ENCODE measurements at places on chromosomes 12 and 14. TPM values are rescaled to one million over a fixed set of nuclear protein-coding genes. Genes with fewer than 3 reads are reported as not detected.

The RDH12 gene
- total RNA-seq = 0.11 TPM

The ARG2 gene
- total RNA-seq = 1.8 TPM

The OR2AP1 gene
- not detected for total RNA-seq

The LALBA gene
- total RNA-seq = not detected

The GPR65 gene
- total RNA-seq = not detected

The CD27 gene
- not detected for total RNA-seq

The SVOP gene
- not detected for total RNA-seq

The RITA1 gene
- 33.1 TPM for total RNA-seq

The HCAR1 gene
- total RNA-seq = 0.08 TPM

The TAS2R7 gene
- not detected for total RNA-seq

The CELA1 gene
- total RNA-seq = not detected

The KCNC2 gene
- total RNA-seq = not detected

The SLC7A8 gene
- total RNA-seq = 3.2 TPM

The GLT8D2 gene
- total RNA-seq = 0.16 TPM

The TRPV4 gene
- total RNA-seq = 0.08 TPM

The SLCO1A2 gene
- 0.11 TPM for total RNA-seq

The NAV3 gene
- total RNA-seq = 5.9 TPM

The DCN gene
- not detected for total RNA-seq

The GSG1 gene
- total RNA-seq = 0.65 TPM

The MYRFL gene
- total RNA-seq = 0.07 TPM

The CLEC6A gene
- total RNA-seq = not detected

The NFYB gene
- total RNA-seq = 23.4 TPM

The PRH2 gene
- total RNA-seq = not detected

The DPPA3 gene
- not detected for total RNA-seq

The RTN1 gene
- total RNA-seq = 0.03 TPM

The CYP46A1 gene
- 0.11 TPM for total RNA-seq

The PELI2 gene
- 0.77 TPM for total RNA-seq

The OLR1 gene
- 0.67 TPM for total RNA-seq

The MDM1 gene
- total RNA-seq = 6.1 TPM

The AICDA gene
- 0.13 TPM for total RNA-seq

The SLC2A14 gene
- 0.60 TPM for total RNA-seq

Measured in A549 treated with dexamethasone at 1 μM for 4 hours (cell line).